ENCODE measurements at places on chromosomes 5 and 9.

- DNase-seq: no peak
These were observed 48.6 kb downstream of the COL15A1 start for GRCh38 chr9:98992107-98992884.

DNA sequence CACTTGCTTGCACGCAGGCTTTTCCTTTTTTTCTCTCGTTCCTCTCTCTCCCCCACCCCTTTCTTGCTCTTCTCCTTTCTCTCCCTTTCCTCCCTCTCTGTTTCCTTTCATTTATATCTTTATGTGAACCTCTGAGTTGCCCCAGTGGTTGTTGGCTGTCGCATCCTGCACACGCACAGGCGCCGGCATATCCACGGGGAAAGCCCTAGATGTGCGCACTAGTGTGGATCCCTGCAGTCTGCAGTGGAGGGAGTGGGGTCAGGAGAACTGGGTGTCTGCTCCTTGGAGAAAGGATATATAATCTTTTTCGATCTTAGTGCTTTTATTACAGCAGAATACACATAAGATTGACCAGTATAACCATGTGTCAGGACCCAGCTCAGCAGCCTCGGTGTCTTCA, 223.5 kb downstream of the FANCC start:
- no peak for DNase-seq

GRCh38 chr5:154709368-154710305, 45.5 kb upstream of the LARP1 start:
- DNase-seq: peak; percentile 67

DNA sequence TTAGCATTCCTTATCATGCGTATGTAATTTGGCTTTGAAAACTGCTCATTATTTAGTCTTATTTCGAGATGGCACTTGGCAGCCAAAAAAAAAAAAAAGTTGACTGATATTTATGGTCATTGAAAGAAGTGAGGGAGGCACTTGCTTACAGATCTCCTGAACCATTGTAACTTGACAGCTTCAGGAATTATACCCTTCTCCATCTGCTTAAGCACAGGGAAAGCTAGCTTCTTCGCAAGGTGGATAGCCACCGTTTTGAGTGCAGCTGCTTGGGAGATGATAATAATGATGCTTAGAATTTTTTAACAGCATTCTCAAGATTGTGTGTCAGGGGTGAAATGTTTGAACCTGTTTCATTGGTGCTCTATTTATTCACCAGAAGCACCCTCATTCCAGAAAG, 116.1 kb downstream of the GIN1 start:
- DNase-seq: no peak

GRCh38 chr9:27539479-27540441, 10.1 kb upstream of the MOB3B start:
- peak; percentile 81 for DNase-seq

GRCh38 chr9:116419181-116419580, 265.6 kb downstream of the PAPPA start:
- DNase-seq: no peak

DNA sequence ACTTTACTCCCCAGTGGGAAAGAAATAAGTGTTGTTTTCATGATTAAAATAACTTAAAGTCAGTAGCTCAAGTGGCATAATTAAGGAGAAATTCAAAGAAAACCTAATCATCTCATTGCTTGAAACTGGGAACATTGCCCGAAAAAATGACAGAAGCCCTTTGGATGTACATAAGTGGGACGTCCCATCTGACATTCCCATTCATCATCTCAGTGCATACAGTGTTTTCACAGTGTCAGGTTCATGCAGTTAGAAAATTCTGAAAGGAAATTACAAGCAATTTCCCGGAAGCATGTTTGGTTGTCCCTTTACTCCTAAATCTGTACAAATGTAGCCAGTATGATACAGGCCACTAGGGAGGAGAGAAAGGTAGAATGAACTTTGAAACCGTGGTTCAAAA, 95.6 kb downstream of the ADAMTS16 start:
- no peak for DNase-seq

DNA sequence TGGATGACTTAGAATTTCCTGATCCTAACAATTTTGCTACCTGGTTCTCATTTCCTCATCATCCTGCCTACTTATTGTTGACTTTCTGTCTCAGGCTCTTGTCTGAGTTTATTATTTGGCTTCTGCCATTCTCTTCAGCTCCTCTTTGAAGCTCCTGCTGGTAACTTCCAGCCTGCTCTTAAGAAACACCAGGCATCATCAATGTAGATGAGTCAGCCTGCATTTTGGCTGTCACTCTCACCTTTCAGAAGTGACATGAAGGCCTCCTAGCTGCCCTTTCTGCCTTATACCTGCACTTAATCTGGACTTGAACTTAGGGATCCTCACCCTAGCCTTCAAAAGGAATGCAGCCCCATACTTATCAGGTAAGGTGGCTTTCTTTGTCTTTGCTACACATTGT, 551.8 kb upstream of the ZNF608 start:
- peak; percentile 4 for DNase-seq

DNA sequence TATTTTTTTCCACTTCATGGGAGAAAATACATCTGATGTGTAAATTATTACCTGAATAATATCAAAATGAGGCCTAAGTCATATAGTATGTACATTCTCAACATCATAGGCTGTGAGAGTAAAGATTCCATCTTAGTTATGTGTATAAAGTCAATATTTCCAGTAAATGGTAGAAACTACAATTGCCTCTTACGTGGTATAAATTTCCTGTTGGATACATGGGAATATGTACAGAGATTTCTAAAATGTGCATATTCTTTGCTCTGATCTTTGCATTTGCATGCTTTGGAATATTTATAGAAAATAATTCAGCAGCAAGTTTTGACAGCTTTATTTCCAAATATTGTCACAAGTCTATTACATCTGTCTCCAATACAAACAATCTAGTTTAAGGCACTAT, 78.8 kb downstream of the GABRB2 start:
- no peak for DNase-seq

DNA sequence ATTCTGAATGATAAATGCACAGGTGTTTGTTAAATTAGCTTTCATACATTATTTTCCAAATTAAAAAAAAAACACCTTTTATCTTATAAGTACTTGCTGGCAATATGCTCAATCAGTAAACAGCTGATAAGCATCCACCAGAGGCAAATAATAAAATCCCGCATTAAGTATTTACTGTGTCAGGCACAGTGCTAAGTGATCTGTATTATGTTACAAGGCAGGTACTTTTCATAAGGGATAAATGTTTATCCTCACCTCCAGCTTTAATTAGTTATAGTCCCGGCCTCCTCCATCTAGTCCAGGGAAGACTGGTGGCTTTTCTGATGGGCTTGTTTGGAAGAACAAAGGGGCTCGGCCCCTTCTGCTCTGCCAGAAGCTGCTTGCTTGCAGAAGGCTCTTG, 40.1 kb downstream of the PFDN1 start:
- no peak for DNase-seq

DNA sequence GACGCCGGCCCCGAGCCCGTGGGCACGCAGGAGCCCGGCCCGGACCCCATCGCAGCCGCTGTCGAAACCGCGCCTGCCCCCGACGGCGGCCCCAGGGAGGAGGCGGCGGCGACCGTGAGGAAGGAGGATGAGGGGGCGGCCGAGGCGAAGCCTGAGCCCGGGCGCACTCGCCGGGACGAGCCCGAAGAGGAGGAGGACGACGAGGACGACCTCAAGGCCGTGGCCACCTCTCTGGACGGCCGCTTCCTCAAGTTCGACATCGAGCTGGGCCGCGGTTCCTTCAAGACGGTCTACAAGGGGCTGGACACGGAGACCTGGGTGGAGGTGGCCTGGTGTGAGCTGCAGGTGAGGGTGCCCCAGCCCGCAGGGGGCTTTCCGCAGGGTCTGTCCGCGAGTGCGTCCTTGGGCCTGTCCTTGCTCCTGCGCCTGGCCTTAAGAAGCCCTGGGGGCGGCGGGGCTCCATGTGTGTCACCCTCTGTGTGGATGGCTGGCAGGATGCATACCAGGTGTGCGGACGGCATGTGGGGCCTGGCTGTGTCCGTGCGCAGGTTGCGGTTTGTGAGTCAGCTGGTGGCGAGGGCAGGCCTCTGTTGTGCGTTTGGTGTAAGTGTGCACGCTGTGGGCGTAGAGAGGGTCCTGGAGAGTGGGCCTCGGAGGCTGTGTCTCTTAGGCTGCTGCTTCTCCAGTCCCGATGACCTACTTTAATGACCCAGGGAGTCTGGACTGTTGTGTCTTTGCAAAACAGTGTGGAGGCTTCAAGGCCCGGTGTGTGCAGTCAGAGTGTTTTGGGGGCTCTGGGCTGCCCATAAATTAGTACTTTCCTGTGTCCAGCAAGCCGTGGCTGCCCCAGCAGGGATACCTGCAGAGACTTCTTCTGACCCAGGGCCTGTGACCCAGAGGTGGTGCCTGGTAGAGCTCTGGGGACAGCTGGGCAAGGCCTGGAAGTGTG, 1.6 kb downstream of the WNK2 start:
- no peak for DNase-seq

DNA sequence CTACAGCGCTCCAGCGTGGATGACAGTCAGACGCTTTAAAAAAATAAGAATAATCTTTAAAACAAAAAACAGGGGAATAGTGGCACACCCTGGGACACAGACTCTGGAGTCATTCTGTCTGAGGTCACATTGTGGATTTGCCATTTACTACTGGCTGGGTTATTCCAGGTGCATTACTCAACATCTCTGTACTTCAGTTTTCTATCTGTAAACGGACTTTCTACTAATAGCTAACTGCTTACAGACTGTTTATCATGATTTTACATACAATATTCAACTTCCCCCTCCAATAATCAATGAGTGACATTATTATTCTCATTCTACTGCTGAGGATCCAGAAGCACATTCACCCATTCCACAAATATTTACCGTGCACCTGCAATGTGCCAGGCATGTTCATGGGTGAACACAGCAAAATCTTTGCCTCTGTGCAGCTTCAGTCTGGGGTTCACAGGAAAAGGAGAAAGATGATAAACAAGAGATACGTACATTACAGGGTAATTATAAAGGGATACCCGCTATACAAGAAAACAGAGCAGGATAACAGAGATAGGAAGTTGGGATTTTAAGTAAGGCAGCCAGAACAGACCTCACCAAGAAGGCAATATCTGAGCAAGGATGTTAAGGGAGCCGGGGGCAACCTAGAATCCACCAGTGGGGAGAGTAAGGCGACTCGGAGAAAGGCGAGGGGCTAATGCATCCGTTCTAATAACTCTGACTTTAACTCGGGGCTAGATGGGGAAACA, 984 bp upstream of the RAD23B start:
- no peak for DNase-seq

GRCh38 chr9:114396558-114397218, 8.9 kb upstream of the AKNA start:
- peak; percentile 97 for DNase-seq

GRCh38 chr9:21174671-21175070, 8.2 kb upstream of the IFNA21 start:
- no peak for DNase-seq

GRCh38 chr5:82011761-82012160, 39.9 kb downstream of the ATG10 start:
- DNase-seq: peak; percentile 68

DNA sequence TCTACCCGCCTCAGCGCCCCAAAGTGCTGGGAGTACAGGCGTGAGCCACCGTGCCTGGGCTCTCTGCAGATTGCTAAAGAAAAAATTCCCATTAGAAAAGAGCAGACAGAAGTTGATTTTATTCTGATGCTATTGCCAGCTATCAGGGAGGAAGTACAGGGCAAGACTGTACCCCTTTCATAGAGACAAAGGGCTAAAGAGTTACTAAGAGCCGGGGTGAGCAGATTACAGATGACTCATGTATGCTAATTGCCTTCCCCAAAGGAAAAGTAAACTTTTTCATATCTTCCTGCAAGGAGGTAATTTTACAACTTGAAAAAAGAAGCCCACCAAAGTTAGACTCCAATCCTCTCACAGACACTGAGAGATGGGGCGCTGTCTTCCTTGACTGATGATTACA, 42.3 kb upstream of the MCTP1 start:
- DNase-seq: no peak

DNA sequence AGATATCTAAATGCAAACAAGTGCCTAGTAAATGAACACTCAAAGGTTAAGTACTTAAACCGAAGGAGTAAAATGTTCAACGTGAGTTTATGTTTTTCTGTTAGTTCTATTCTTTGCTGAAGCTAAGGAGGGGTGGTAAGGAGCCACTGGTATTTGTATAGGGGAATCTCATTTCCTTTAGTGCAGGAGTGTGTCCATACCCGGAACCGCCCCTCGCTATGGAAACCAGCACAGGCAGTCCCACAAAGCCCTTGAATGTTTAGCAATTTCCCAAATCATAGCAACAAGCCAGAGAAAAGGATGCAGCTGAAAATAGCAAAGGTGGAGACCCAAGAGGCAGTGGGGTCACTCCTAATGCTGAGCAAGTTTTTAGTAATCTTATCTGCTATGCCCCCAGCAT, 78.8 kb upstream of the STK32A start:
- no peak for DNase-seq

DNA sequence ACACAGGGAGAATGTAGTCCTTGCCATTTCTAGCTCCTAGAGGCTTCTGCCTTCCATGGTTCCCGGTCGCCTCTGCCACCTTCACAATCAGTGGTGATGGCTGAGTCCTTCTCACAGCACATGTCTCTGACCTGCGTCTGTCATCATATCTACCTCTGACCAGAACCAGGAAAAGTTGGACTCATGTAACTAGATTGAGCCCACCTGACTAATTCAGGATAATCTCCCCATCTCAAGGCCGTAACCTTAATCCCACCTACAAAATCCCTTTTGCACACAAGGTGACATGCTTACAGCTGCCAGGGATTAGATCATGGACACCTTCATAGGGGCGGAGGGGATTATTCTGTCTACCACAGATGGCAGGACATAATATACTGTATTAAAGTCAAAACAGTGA, 375.6 kb downstream of the ICE1 start:
- no peak for DNase-seq

GRCh38 chr9:80197661-80198060, 625.9 kb downstream of the TLE4 start:
- DNase-seq: no peak

- DNase-seq: no peak
These were observed 15.1 kb upstream of the CARTPT start for GRCh38 chr5:71703941-71704340.

GRCh38 chr5:151047814-151048425, 27.5 kb downstream of the GPX3 start:
- DNase-seq: no peak
